Activated CD8-positive, alpha-beta memory T cell treated with anti-CD3 and anti-CD28 coated beads for 1 hour (primary cell): ENCODE measurements at places on chromosomes 16 and 17.

DNA sequence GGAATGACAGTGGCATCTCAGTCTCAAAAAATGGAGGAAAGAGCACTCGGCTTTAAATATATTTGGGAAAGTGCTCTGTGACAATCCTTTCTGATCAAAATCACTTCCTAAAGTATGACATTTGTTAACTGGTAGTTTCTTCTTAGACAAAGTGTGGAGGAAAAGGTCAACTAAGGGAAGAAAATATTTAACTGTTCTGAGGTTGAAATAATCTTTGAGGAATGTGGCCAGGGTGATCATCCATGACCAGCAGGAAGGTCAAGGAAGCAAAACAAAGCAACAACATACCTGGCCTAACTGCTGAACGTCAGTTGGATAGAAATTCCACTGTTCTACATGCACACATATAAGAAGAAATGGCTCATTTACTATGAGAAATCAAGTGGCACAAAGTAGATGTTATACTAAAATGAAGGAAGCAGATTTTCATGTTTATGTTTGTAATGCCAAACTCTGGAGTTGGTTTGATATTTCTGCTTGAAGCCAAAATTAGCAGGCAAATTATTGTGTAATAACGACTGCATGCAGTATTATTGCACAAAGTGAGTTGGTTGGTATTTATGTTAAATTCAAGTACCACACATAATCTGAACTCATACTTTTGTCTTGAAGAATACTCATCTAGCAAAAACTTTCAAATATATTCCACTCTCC is 87.3 kb upstream of the CORO6 start:
- no peak for DNase-seq

GRCh38 chr17:11950771-11951519 is 46.3 kb downstream of the ZNF18 start:
- no peak for DNase-seq

GRCh38 chr17:41413353-41413957 is 10.9 kb downstream of the KRT37 start:
- DNase-seq = no peak

DNA sequence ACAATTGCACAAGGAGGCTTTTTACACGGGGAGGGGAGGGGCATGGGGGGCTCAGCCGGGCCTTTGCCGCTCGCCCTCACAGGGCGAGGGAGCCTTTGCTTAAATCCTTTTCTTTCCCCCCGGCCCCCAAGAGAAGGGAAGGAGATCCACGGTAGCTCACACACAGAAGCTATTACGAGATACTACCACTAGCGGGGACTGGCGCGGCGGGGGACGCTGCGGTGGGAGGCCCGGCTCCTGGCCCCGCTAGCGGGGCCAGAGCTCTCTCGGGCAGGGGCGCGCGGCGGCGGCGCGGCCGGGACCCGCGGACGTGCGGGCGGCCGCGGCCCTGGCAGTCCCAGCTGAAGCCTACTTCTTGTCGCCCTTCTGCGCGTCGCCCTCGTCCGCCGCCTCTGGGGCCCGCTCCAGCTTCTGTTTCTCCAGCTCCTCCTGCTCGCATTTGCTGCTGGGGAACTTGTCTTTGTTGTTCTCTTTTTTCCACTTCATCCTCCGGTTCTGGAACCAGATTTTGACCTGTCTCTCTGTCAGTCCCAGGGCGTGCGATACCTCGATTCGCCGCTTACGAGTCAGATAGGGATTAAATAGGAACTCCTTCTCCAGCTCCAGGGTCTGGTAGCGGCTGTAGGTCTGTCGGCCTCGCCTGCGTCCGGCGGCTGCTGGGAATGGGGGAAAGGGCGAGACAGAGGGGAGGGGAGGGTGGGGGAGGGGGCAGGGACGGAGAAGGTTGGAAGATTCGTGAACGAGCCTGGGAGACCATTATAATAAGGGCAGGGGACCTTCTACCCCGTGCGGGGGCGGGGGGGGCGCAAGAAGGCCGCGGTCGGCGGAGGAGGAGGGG is 2.0 kb downstream of the HOXB8 start:
- DNase-seq = no peak

GRCh38 chr17:75267411-75268232 is 3.4 kb downstream of the MIF4GD start:
- DNase-seq = no peak

DNA sequence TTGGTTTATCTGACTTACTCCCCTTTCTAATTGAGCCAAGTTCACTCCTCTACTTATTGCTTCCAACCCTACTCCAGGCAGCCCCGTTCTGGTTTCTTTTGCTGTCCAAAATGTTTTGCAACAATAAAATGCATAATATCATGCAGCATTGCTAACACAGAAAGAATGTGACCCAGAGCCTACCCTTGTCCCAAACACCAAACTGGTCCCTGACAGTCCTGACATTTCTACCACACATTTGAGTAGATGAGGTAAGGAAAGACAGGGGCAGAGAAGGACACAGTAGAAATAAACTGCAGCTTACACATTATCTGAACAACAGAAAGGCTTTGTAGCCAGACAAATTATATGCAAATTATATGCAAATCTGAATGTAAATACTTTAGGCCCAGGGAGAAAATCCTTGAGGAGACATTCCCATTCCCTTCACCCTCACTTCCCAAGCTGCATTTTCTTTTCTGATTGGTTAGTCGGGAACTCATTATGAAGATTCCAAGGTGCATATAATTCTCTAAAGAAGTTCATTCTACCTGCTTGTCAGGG is 31.6 kb downstream of the SOX9 start:
- DNase-seq = no peak

DNA sequence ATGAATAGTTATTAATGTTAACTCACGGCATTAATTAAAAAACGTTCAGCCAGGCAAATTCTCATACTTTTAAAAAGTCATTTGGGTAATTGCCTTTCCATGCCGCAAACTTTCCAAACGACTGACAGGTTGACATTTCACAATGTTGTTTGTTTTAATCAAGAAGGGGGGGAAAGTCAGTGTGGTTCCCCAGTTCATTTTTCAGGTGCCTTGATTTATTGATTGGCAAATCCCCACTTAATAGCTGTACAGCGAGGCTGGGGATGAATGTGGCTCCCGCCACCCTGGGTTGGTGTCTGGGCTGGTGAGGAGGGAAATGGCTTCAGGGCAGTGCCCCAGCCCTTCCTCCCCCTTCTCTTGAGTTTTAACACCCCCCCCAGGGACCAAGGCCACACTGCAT is 318.0 kb downstream of the SOX9 start:
- DNase-seq = no peak

GRCh38 chr16:89761304-89761922 is 40.1 kb downstream of the ZNF276 start:
- no peak for DNase-seq

DNA sequence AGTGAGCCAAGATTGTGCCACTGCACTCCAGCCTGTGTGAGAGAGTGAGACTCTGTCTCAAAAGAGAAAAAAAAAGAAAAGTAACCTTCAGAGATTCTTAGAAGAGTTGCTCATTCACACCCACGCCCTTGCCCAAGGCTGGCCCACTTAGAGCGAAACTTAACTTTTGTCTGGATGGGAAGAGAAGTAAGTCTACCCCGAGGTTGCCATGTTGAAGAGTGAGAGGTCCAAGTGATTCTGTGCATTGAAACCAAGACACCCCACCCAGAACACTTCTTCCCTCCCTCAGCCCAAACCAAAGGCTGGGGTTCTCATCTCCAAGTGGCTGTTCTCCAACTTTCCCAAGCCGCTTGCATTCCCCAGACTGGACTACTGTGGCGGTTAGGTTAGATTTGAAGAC is 2.4 kb upstream of the CISD3 start:
- DNase-seq = no peak

GRCh38 chr17:66900126-66901010 is 64.1 kb upstream of the CACNG4 start:
- DNase-seq = no peak

GRCh38 chr17:72266112-72266775 is 145.4 kb downstream of the SOX9 start:
- DNase-seq = no peak

- DNase-seq = no peak
Measured at GRCh38 chr16:80846275-80846674, 41.9 kb upstream of the CDYL2 start.

DNA sequence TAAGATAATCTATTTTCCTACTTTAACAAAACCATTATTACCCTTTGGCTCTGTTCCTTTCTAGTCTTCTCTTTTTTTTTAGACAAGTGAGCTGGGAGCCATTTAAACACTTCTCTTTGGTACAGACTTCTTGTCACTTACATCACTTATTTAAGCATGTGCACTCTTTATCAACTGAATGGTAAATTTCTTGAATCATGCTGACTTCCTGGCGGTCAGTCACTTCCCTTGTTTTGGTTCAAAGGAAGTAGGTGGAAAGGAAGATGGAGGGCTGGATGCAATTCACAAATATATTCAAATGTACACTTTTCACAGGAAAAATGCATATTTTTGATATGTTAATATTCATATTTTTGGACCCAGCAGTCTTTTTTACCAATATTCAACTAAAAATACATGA is 97.1 kb downstream of the ITFG1 start:
- no peak for DNase-seq

GRCh38 chr17:82848022-82848592 is 8.3 kb upstream of the ZNF750 start:
- peak; percentile 33 for DNase-seq

GRCh38 chr16:85008271-85008670 is 3.1 kb downstream of the ZDHHC7 start:
- DNase-seq = no peak

- DNase-seq = no peak
Measured at GRCh38 chr17:38693700-38694329, 11.3 kb upstream of the MLLT6 start.

DNA sequence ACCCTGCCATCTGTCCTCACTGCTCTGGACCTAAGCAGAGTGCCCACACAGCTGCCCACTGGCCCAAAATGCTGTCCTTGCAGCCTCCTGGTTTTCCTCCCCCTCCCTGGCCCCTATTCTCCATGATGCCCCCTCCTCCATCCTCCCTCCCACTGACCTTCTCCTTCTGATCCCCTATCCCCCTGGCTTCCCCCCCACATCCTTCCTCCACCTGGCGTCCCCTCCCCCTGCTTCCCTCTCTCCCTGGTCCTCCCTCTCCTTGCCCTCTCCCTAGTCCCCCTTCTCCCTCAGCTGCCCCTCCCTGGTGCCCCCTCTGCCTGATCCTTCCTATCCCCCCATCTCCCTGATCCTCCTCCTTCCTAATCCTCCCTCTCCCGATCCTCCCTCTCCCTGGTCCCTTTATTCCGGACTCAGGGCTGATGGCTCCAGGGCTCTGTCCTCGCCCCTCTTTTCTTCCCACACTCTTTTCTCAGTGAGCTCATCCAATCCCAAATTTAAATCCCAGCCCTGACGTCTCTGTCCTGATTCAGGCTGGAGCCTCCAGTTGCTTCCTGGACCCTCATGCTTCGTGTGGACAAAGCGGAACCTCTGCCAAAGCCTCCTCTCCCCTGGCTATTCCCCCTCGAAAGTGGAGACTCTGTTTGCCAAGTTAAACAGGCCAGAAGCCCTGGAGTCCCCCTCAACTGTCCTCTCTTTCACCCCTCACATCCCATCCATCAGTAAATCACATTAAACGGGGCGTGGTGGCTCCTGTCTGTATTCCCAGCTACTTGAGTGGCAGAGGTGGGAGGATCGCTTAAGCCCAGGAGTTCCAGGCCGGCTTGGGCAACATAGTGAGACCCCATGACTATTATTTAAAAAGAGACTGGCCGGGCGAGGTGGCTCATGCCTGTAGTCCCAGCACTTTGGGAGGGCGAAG is 18.1 kb upstream of the RHBDF2 start:
- no peak for DNase-seq

GRCh38 chr16:17403156-17403809 is 67.5 kb downstream of the XYLT1 start:
- no peak for DNase-seq

GRCh38 chr16:86019446-86020047 is 120.6 kb downstream of the IRF8 start:
- no peak for DNase-seq

GRCh38 chr17:75225016-75225415 is 19.5 kb downstream of the NUP85 start:
- no peak for DNase-seq

- DNase-seq = no peak
Measured at GRCh38 chr17:66711401-66711800, 123.5 kb upstream of the CACNG5 start.

GRCh38 chr16:56669840-56670619 is 416 bp downstream of the MT1H start:
- DNase-seq = no peak
